ENCODE measurements at places on chromosomes 5 and 9.

DNA sequence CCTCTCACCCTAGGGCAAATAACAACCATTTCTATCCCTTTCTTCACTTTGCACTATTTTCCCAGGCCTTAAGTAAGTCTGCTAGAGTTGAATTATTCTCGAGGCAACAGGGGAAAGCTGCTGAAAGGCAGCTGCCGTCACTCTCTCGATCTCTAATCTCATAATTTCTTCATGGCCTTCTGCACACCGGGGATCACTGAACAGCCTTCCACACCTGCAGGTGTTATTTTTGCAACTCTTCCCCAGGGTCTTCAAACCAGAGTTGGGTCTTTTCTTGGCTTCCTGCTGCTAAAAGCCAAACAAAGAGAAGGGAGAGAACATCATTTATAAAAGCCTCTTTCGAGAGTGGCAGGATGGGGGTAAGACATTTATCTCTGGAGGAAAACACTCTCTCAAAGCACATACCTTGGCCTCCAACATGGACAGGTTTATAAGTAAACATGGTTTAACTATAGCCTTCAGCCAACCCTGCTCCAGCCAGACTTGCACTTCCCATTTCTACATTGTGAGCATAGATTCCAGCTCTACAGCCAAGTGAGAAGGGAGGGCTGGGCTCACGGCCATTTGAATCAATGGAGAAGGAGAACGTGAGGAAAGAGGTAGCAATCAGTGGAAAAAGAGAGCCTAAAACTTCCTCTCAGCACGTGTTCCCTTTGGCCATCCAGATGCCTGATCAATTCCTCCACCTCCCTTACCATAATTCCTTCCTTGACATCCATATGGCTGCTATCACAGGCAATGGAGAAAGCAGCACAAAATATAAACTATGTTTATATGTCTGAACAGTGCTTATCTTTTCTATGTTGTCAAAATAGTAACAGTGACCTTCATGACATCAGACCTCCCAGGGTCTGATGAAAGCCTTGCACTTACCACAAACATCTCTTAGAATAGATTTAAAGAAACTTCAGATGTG is 464.9 kb downstream of the TLE1 start:
- DNase-seq = no peak

GRCh38 chr5:118270526-118270925 is 717.8 kb downstream of the DTWD2 start:
- no peak for DNase-seq

GRCh38 chr5:139816566-139816965 is 21.0 kb downstream of the PSD2 start:
- DNase-seq = no peak

GRCh38 chr9:131304676-131305355 is 15.3 kb downstream of the PLPP7 start:
- DNase-seq = no peak

DNA sequence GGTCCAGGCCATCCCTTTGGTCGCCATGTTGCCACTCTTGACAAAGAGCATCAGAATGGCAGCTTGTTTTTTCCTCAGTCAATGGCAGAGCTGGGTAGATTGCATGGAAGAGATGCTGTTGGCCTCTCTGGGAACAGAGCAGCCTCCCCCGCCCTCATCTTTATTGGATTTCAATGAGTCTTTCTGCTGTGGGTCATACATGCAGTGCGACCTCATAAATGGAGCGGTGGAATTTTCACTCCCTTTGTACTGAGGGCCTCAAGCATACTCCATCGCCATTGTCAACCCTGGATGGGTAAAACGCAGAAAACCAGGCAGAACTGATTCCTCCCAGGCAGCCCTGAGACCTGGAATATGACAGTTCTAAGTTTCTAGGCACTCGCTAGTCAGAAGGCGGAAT is 71.8 kb downstream of the ZNF618 start:
- DNase-seq = no peak

DNA sequence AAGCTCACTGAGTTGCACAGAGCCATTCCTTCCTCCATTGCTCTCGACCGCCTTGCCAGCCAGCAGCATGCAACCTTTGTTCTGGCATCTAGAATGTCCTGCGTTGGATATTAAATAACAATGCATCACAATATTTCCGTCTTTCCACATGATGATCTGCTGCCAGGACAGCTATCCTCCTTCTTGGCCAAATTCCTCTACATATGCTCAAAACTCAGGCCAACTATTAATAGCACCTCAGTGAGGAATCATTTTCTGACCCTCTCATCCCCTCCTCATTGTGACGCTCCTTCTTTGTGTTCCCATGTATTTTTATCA is 128.6 kb downstream of the MYO10 start:
- no peak for DNase-seq

GRCh38 chr9:97386265-97386633 is 25.6 kb upstream of the TDRD7 start:
- no peak for DNase-seq
